ENCODE measurements at places on chromosomes 16 and 17.

GRCh38 chr16:51522902-51523301 is 371.8 kb upstream of the SALL1 start:
- DNase-seq, result no peak

DNA sequence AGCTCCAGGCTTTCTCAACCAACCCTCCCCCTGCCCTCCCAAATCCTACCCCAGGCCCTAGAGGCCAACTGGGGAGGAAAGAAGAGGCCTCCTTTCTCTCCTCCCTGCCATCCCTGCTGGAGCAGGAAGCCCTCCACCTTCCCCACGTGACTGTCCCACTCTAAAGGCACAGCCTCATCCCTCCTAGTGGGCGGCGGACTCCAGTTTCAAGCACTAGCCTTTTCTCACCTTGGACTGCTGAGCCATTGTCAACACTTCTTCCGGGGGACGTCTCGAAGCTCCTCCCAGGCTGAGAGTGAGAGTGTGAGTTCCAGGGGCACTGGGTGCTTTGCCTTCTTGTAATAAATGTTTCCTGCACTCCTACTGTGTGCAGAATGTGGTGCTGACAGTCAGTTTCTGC is 21.4 kb upstream of the IRX6 start:
- no peak for DNase-seq

DNA sequence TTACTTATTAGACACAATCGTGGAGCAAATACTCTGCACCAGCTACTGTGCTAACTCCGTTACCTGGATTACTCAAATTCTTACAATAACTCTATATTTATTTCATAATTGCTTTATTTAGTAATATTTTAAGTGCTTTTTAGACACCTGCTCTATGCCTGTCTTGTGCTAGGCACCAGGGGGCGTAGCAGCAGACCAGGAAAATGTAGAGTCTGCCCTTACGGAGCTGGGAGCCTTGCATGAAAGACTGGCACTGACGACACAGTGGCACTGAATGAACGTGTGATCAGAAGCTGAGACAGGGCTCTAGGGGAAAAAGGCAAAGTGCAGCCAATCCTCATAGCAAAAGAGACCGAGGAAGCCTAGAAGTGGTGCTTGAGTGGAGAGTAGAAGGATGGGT is 486.5 kb downstream of the CDH13 start:
- peak; percentile 17 for DNase-seq

- no peak for DNase-seq
Measured at GRCh38 chr16:88442383-88442726, 10.7 kb upstream of the ZFPM1 start.

DNA sequence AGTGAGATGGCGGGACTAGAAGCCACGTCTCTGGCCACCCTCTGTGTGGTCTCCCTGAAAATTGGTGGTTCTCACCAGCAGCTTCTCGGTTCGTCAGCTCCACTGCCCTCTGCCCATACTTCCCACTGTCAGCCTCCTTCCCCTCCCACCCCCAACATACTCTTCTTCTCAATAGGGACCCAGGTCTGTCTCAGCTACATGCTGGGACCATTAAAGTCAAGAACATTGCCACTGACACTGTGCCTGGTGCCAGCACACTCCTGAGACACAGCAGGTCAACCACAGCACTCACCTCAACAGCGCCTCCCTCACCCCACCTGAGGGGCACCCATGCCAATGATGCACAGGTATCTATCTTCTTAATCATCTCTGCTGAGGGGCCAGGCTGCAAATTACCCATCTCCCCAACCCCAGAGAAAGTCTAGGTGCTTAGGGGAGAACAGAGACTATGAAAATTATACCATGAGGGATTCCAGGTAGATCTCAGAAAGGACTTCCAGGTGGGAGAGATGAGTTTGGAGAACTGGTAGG is 1.3 kb downstream of the PLXDC1 start:
- DNase-seq, result no peak

GRCh38 chr17:67238991-67239390 is 6.0 kb downstream of the HELZ start:
- DNase-seq, result no peak

- DNase-seq, result no peak
Measured at GRCh38 chr16:18811925-18812324, 10.6 kb upstream of the ARL6IP1 start.

DNA sequence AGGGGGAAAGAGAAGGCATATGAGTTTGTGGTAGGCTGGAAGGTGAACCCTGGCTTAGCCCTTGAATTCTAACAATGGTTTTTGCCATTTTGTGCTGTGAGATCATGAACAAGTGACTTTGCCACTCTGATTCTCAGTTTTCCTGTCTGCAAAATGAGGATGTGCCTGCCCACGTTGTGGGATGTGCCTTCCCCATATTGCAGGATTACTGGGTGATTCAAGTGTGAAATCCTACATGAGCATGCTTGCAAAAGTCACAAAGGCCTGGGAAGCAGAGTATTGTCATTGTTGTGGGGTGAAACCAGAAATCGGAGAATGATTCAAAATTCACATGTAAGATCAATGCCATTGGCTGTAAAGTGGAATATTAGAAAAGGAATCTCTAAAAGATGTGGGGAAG is 28.6 kb upstream of the TVP23A start:
- DNase-seq, result no peak

DNA sequence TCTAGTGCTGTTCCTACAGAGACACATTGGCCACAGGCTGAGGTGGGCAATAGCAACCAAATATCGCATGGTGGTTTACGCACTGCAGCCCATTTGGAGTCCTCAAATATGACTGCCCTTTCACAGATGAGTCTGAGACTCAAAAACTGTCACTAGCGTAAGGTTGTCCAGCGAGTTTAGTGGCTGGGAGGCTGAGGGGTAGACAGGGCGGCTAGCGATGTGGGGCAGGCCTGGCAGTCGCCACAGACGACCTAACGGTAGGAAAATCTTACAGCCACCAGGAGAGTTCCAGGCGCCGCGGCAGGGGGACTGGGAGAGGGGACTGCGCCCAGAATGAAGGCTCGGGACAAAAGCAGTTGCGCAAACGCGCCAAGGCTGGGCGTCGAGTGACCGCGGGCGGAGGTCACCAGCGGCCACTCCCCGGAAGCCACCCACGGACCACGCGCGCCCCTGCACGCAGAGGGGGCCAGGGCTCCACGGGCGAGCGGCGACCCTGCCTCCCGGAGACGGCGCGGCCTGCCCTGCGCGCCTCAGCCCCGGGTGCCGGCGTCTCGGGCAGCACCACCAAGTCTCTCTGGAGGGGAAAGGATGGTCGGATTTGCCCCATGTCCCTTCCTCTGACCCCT is 699 bp upstream of the MAP1LC3B start:
- peak; percentile 37 for DNase-seq

GRCh38 chr16:57283214-57283958 is 1.1 kb downstream of the PLLP start:
- no peak for DNase-seq

- no peak for DNase-seq
Measured at GRCh38 chr17:43768382-43768781, 9.8 kb upstream of the SOST start.

GRCh38 chr16:11667824-11668622 is at the start of gene SNN:
Gene SNN (plus strand): TSS chr16:11668455. CDS start chr16:11676060, 7,605 bp downstream.
- peak; percentile 59 for DNase-seq

DNA sequence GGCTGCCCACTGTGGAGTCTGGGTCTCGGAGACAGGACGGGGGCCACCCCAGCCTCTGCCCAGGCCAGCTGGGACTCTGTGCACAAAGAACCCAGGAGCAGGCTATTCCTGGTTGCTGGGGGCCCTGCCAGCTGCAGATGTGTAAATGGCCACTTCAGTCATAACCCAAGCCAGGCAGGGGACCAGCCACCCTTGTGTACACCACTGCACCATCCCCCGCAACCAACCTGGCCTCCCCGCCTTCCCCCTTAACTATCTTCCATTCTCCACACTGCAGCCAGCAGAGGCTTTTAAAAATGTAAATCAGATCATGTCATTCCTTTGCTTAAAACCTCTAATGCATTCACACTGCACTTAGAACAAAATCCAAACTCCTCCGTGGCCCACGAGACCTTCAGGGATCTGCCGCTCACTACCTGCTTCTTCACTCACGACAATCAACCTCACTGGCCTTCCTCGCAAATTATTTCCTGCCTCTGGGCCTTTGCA is 28.3 kb downstream of the RTN4RL1 start:
- DNase-seq, result no peak

- no peak for DNase-seq
Measured at GRCh38 chr16:3356118-3356517, 429 bp downstream of the OR2C1 start.

DNA sequence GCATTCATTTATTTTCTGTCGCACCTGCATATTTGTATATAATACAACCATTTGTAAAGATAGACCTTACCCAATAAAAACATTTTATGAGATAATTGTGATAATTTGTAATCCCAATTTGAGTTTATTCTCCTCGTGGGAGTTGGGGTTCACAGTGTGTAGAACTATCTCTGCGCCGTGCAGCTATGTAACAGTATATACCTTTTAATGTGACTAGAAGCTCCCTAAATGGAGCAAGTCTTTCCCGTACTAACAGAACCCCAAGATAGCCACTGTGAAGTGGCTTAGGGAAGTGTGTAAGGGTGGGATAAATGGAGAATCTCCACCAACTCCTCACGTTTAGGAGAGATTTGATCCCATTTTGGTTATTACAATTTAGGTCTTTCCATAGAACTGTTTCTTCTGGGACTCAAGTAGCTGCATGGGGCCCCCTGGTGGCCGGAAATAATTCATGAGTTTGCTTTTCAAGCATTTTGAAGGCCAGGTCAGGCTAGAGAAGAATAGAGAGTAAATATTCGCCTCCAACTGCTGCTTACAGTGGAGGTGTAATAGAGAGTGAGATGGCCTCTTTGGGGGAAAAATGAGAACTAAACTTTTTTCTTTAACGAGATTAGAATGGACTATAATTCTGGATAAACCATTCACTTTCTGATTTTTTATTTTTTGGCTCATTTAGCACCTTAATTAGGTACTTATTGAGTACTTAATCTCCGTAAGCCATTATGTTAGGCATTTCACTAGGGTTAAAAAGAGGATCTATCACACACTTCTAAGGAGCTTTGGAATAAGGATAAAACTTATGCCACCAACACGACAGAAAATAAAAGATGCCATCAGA is 4.5 kb downstream of the TMEM100 start:
- DNase-seq, result peak; percentile 76

DNA sequence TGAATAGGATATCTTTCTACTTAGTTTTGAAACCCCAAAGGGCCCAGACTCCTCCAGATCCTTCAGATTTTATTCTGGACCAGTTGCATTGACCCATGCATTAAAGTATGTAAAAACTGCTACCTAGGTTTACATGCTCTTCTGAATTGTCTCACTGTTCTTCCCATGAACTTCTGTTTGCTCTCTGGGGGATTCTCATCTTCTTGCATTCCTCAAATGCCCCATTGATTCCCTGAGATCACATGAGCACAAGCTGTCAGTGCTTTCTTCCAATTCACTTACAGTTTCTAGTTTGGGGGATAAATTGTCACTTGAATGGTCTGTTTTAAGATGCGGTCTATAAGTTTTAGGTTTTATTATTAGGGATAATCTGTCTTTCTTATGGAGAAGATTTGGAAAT is 188.9 kb upstream of the KIF2B start:
- no peak for DNase-seq

DNA sequence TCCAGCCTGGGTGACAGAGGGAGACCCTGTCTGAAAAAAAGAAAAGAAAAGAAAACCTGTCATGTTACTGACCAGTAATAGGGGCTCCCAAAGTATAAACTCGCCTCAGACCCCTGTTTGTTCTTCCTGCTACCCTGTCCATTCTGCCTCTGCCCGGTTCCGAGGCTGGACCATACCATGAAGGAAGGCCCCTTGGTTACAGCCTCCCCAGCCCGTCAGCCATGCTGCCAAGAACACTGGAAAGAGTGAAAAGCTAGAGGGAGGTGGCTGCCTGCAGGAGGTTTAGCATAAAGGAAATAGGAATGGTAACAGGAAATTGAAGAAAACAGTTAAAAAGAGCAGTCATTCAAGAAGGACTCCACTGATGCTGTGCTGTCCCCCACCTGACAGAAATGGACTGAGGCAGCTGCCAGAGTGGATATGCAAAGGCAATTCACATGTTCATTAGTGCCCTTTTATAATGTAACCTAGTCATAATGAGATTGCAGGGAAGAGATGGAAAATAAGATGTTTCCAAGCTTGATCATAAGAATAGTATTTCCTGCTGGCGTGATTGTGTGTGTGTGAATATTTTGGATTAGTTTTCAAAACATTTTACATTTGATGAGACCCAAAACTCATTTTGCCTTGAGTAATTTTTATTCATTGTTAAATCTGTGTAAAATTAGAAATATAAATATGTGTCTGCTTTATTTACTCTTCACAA is 102.6 kb downstream of the GOSR1 start:
- no peak for DNase-seq

Data from fibroblast of mammary gland (primary cell).